ENCODE measurements at places on chromosomes 7 and 10. TPM values are rescaled to one million over a fixed set of nuclear protein-coding genes. Genes with fewer than 3 reads are reported as not detected.

SP8 gene
- polyA plus RNA-seq, result 0.92 TPM

CTAGE6 gene
- not detected for polyA plus RNA-seq

TNS3 gene
- 10.4 TPM for polyA plus RNA-seq

CCL24 gene
- polyA plus RNA-seq, result not detected

COL13A1 gene
- 14.5 TPM for polyA plus RNA-seq

EGR2 gene
- polyA plus RNA-seq, result 0.54 TPM

OPN1SW gene
- polyA plus RNA-seq, result not detected

TCERG1L gene
- not detected for polyA plus RNA-seq

FRAT1 gene
- polyA plus RNA-seq, result 2.4 TPM

GRCh38 chr7:75555736-75556135, 63.6 kb downstream of the SPDYE5 start:
- DNase-seq, result no peak

- no peak for DNase-seq
Observed at GRCh38 chr10:130578532-130579289, 442.5 kb downstream of the GLRX3 start.

GRCh38 chr7:74575811-74576210, 81.7 kb upstream of the GTF2I start:
- no peak for DNase-seq

DNA sequence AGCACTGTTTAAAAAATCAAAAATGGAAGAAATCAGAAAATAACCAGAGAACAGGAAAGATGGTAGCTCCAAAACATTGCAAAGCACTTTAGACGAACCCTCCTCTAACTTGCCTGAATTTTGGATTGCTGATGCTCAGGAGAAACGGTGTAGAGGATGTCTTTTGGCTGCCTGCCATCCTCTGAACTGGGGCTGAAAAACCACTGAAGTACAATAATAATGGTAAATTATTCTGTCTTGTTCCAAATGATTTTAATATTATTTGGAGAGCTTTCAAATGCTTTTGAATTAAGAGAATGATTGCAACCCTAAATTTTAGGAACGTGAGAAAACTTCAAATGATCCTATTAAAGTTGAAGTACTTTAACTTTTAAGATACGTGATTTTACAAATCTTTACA, 167.3 kb upstream of the SLC13A1 start:
- DNase-seq, result no peak

GRCh38 chr7:87083865-87084519, 24.5 kb upstream of the ELAPOR2 start:
- DNase-seq, result no peak

GRCh38 chr10:43225787-43226153, 41.1 kb downstream of the RASGEF1A start:
- DNase-seq, result no peak

DNA sequence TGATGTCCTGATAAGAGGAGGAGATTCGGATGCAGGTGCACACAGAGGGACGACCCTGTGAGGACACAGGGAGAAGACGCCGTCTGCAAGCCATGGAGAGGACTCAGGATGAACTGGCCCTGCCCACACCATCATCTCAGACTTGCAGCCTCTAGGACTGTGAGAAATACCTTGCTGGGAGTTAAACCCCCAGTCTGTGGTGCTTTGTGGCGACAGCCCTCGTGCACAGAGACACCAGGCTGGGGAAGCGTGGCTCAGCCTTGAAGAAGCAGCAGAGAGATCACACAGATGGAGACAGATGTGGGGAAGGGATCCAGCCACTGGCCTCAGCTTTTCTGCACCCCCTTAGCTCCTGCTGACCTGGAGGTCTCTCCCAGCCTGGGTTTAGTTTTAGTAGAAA, 26.3 kb upstream of the PITRM1 start:
- DNase-seq, result no peak

- no peak for DNase-seq
Observed at GRCh38 chr10:49282306-49282705, 16.7 kb upstream of the C10orf71 start.

DNA sequence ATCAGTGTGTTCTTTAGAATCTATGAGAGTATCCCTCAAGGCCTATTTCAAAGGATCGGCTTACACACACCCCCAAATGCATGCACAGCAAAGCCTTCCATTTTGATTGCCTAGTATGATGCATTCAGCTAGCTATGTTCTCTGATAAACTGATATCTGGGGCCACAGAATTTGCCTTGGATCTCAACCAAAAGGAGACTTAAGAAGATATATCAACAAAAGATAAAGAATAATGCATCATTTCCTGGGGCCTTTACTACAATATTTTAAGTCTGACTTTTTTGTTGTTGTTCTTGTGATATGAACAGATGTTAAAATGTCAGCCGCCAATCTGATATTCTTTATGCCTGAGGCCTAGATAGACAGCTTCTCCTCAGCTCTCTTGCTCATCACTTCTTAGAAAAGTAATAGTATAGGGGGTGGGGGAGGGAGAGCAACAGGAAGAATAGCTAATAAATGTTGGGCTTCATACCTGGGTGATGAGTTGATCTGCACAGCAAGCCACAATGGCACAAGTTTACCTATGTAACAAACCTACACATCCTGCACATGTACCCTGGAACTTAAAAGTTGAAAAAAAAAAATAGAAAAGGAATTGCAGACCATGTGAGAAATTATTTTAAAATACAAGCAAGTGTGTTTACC, 792.9 kb upstream of the GHITM start:
- no peak for DNase-seq

- peak; percentile 80 for DNase-seq
Observed at GRCh38 chr10:77160679-77161078, 476.9 kb downstream of the KCNMA1 start.

GRCh38 chr7:158950914-158951635, 94.7 kb downstream of the DYNC2I1 start:
- no peak for DNase-seq

DNA sequence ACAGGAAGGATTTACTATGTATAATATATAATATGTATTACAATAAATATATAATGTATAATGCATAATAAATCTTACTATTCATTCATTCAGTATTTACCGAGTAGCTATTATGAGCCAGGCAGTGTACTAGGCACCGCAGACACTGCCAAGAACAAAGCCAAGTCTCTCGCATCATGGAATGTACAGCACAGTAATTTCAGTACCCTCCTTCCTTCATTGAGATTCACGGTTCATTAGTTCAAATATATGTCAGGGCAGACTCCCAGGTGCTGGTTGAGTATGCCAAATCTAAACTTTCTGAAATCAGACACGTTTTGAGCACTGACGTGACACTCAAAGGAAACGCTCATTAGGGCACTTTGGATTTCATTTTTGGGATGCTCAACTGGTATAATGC, 9.1 kb downstream of the USP6NL start:
- no peak for DNase-seq

DNA sequence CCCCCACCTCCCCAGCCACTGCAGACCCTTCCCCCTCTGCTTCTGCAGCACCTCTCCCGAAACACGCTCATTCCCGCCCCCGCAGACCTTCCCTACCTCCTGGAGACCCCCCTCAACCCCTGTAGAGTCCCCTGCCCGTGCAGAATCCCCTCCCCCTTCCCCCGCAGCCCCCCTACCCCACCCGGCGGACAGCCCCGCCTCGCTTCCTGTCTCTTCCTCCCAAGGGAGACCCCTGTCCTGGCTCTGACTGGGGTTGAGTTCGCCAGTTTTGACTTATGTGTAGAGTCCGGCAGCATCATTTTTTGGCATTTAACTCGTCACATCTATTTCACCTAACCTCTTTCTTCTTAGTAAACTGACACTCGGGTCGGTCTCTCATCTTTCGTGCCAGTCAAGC, 54.0 kb downstream of the ALOX5 start:
- no peak for DNase-seq

- no peak for DNase-seq
Observed at GRCh38 chr7:77685233-77685632, 11.0 kb upstream of the RSBN1L start.

DNA sequence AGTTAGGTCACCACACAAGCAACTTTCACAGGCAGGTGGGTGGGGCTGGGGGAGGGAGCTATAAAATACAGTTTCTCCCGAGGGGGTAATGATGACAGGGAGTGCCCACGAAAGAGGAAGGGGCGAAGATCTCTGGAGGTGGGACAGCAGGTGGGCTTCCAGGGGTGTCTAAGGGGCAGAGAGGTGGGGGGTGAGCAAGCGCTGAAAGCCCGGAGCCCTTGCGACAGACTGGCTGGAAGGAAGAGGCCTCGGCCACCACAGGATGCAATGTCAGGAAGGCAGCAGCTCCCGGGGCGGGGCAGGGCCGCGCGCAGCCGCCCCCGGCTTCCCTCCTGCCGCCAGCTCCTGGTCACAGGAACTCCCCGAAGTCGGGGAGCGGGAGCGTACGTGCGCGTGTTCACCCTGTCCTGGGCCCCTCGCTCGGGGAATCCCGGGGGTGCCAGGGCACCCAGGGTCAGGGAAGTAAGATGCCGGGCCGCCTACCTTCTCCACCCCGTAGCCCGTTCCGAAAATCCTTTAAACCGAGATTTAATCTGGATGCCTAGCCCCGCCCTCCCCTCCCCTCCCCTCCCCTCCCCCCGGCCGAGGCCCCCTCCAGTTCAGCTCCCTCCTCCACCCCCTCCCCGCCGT, 105.2 kb upstream of the PPIF start:
- peak; percentile 51 for DNase-seq

- DNase-seq, result no peak
Observed at GRCh38 chr7:1204460-1205140, 28.1 kb upstream of the UNCX start.

DNA sequence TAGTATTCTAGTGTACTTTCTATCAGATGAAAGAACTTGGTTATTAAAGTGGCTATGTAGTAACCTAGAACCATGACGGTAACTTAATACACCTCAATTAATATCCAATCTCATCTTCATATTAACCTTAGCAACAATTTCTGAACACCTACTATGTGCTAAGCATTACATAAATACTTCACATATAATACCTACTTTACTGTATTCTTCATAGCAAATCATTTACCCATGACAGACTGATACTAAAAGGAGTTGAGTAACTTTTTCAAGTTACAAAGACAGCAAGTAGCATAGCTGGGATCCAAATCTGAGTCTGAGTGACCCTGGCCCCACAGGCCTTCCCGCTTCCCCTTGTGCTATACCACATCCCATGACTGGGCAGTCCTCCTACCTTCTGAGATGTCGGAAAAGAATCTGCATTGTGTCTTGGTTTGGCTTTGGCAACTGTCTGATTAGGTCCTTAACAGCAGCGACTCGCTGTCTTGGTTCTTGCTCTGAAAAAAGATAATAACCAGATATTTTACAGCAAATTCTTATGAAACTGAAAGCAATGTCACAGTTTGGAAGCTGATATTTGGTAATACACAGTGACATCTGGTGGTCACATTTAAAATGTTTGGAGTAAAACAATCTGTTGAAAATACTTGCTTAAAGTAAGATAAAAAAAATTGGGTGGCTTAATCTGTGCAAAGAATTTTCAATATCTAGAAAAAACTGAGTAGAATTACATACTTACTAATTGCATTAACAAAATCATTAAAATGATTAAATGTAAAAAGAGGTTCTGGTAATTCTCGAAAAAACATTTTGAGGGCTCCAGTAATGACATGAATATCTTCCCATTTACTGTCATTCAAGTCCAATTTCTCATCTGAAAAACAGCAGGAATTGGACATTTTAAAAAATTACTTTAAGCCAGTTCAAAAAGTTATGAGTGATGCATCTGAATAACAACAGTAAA, 120.1 kb downstream of the ARHGAP12 start:
- DNase-seq, result peak; percentile 81

GRCh38 chr7:38929460-38930171, 20.6 kb upstream of the VPS41 start:
- DNase-seq, result peak; percentile 41

DNA sequence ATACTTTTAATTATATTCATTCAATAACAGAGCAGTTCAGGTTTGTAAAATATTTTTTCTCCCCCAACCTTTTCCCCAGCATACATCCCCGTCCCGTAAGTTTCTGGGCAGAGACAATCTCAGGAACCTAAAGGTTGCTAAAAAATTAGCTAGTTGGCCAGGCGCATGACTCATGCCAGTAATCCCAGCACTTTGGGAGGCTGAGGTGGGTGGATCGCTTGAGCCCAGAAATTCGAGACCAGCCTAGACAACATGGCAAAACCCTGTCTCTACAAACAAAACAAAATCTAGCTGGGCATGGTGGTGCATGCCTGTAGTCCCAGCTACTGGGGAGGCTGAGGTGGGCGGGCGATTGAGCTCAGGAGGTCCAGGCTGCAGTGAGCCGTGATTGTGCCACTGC, 40.2 kb downstream of the TCF7L2 start:
- DNase-seq, result no peak

DNA sequence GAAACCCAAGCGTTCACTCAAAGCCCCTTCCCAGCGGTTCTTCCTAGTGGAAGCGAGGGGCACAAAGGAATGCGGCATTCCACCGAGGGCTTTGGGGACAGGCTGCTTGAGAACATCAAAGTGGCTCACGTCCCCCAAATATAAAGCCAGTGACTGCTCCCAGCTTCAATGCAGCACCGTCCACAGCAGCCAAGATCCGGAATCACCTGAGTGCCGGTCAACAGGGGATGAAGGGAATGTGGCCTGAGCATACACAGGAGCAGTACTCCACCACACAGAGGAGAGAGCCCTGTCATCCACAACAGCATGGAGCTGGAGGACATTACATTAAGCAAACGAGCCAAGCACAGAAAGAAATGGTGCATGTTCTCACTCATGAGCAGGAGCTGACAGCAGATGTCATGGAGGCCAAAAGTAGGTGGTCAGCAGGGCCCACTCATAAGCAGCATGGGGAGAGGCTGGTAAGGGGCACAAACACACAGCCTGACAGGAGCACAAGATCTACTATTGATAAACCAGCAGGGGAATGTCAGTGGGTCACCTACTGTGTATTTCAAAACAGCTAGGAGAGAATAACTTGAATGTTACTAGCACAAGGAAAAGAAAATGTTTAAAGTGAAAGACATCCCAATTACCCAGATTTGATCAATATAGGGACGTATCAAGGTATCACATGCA, 79.5 kb downstream of the DIP2C start:
- DNase-seq, result no peak

- DNase-seq, result no peak
Observed at GRCh38 chr10:4649471-4649870, 176.5 kb upstream of the AKR1E2 start.

- DNase-seq, result peak; percentile 53
Observed at GRCh38 chr7:28298870-28299518, 113.3 kb upstream of the CREB5 start.

DNA sequence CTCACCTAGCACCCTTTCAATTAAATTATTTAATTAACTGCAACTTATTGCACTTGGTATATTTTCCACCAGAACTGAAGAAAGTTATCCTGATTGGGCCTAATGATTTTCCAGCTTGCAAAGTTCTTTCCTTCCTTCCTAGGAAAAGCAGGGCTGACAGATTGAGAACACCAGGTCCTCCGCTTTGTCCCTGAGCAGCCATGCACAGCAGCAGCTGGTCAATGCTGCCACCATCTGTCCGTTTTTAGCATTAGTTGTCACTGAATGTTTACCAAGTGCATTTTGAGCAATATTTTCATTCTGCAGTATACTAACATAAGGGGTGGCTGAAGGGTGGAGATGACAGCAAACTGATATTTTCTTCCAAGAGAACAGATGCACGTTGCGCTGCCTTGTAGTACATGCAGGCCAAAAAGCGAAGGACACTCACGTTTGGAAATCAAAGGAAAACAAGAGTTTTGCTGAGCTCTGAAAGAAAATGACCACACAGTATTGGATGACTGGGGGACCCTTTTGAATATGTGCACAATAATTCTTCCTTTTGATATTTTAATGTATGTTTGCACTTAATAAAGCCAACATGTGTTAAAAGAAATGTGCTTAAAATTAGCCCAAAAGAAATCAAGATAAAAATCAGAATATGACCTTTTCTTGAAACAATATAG, 248.8 kb upstream of the PTN start:
- peak; percentile 85 for DNase-seq

All from endothelial cell of umbilical vein (primary cell).